ENCODE measurements at places on chromosomes 11 and 22.

DNA sequence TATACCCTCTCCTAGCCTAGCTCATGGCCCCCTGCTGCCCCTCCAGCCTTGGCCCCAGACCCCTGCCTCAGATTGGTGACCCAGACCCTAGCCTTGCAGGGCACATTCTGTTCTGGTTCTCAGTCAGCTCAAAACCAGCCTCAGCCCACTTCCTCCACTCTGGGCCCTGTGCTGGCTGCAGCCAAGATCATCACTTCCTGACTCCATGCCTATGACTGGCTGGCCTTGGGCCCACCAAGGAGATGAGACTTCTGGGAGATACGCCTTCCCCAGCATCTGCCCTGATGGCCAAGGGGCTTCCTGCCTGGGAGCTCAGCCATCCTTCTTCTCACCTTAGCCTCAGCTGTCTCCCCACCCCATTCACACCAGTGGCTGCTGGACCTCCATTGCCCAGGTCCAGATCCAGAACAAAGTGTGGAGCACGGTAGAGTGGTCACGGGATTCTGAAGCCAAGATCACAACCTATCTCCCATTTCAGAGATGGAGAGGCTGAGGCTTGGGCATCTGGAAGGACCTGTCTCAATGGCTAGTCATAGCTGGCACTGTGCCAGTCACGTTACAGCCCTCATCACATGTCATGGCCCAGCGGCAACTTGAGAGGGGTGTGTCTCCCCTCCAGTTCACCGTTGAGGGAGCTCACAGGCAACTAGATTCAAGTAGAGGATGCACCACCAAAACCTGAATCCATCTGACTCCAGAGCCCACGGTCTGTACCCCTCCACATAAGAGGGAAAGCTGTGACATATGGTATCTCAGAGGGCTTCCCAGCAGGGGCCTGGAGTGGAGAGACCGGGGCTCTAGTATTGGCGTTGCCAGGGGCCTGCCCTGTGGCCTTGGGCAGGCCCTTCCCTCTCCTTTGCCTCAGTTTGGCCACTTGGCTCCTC, 43.0 kb upstream of the KLHL35 start:
- DNase-seq, result peak; percentile 35

DNA sequence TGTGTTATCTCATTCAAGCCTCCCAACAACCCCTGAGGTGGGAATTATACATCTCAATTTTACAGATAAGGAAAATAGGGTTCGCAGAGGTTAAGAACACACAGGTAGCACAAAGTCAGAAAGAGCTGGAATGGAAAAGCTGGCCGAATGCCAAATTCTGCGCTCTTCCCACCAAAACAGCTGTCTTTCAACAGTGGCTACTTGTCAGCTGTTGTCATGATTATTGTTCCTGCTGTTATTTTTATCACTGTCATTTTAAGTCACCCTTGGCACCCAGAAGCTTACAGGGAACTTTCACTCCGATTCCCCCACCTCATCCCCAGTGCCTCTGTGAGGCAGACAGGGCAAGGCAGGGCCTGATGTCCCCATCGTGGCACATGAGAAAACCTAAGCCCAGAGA, 74.5 kb upstream of the CSNK2A3 start:
- no peak for DNase-seq

DNA sequence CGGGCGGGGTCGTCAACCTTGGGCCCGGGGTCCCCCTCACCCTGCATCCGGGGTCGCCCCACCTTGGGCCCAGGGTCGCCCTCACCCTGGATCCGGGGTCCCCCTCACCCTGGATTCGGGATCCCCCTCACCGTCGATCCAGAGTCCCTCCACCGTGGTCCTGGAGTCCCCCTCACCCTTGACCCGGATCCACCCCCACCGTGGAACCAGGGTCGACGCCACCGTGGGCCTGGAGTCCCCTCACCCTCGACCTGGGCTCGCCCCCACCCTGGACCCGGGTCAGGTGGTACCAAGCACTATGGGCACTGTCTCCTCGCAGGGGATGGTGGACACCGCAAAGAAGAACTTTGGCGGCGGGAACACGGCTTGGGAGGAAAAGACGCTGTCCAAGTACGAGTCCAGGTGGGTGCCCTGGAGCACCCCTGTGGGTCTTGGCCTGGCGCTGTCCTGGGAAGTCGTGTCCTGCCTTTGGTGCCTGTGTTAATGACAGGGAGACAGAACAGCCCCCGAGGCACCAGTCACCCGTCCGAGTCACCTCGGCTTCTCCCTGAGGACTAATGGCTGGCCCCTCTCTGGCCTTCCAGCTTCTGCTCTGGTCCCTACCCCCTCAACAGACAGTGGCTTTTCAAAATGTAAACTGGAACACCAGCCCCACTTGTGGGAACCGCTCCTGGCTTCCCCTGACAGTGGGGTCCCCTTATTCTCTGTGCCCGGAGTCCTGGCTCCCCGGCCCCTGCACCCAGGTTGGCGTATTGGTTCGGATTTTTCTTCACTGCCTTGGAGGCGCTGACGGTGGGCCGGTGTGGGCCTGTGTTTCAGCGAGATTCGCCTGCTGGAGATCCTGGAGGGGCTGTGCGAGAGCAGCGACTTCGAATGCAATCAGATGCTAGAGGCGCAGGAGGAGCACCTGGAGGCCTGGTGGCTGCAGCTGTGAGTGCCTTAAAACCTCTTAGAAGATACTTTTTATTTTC, 762 bp downstream of the CRELD2 start:
- DNase-seq, result no peak

GRCh38 chr11:78654071-78654470, 79.4 kb upstream of the NARS2 start:
- DNase-seq, result peak; percentile 33

- no peak for DNase-seq
These were observed 820.8 kb downstream of the DLG2 start for GRCh38 chr11:84806354-84806753.

DNA sequence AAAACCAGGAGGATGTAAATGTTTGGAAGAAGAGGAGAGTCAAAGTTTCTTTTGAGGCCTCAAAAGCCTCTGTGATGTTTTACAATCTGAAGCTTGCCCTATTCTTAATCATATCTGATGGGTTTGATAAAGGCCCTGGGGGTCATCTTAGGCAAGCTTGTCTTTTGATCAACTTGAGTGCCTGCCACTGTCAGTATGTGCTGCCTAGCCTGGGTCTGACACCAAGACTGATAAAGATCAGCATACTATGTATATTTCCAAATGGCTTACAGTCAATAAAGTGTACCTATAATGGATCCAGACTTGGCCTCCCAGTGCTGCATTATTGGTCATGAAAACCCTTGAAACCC, 12.7 kb downstream of the EHF start:
- no peak for DNase-seq

- DNase-seq, result no peak
These were observed at the start of gene TREH for GRCh38 chr11:118679483-118679882. Gene TREH, minus strand, starts transcription at chr11:118679650. Its CDS starts 23 bp downstream, at chr11:118679627.

DNA sequence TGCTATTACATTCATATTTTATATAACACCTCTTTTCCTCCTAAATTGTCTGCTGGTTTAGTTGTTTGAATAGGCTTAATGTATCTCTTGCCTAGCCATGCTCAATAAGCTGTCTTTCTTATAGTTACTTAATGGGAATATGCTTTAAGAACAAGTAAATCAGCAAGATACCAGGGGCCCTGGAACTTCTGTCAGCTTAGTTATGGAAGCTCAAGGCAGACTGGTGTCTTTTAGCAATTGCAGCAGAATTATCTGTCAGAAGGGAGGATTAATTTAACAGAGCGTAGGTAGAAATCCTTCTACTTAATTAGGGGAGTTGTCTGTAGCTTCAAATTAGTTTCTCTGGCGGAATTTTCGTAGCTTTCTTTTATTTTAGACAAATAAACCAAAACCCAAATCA, 94.9 kb downstream of the C11orf91 start:
- no peak for DNase-seq

- no peak for DNase-seq
These were observed 22.5 kb upstream of the SMIM35 start for GRCh38 chr11:118109231-118109630.

DNA sequence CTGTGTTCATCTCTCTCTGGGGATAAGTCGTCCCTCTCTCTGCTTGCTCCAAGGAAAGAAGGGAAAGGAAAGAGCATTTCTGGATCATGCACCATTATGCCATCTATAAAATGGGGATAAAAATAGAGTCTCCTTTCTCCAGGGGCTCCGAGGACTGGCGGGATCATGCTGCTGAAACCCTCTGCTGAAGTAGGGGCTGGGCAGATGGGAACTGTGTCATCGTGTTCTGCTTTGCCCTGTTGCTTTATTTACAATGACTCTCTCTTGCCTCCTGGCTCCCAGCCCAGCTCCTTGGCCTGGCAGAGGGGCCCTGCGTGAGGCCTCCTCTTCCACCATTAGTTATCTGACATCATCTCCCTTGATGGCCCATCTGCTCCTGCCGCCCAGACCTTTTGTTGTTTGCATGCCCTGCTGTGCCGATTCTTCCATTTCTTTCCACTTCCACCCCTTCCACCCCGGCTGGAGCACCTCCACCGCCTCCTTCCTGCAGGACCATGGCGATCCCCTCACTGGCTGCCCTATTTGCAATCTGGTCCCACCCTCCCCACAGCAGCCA, 200.9 kb downstream of the MYO18B start:
- no peak for DNase-seq

- no peak for DNase-seq
These were observed 199.5 kb downstream of the TTC28 start for GRCh38 chr22:28480000-28480715.
